ENCODE measurements at places on chromosomes 6 and 20.

GRCh38 chr6:135909737-135910387 lies 58.4 kb downstream of the PDE7B start:
- no peak for DNase-seq

DNA sequence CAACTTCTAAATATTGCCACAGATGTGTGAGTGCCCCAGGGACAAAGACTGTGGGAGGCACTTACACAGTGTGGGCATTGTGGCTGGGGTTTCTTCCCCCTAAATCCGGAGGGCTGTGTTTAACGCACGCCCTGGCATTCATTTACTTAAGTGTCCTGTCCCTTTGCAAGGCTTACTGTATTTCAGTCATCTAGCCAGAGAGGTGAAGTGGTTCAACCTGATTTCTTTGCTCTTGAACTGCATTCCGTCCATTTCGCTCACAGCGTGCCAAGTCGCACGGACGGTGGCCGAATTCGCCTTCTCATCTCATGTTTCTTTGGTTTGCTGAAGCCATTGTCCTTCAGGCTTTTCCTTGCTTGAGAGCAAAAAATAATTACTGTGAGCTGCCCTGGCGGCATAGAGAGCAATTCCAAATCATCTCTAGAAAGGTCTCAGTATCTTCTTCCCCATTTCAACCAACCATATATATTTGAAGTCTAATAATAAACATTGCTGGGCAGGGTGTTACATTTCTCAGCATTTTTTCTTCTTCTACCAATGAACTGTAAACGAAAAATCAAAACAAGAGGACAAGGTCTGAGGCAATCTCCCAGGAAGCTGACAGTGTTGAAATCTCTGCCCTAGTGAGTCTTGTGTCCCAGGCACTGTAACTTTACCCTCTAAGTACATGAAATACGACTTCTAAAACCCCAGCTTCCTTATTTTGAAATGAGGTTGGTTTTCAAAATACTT lies 16.9 kb downstream of the SYTL3 start:
- DNase-seq: no peak

- peak; percentile 70 for DNase-seq
Measured at GRCh38 chr20:38685853-38686473, 38.3 kb upstream of the SLC32A1 start.

DNA sequence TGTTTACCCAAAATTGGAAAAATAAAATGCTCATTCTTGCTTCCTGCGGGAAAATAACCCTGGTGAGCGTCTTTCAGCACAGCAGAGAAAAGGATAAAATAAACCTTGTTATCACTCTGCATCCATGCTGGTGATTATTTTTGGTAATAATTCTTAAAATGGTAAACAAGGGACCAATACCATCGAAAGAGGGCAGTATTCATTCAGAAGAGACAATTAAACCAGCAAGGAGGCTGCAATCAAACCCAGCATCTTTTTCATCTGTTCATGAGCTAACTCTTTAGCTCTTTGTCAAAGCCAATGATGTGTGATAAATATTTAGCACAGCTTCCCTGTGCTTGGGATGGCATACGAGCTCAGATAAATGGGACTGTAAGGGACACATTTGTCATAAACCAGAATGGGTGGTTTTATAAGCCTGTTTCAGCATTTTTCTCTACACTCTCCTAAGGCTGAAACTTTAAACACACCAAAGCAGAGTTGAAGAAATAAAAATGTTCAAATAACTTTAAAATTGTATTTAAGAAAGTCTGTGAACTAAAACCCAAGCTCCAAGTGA lies 34.4 kb downstream of the CDH26 start:
- no peak for DNase-seq

GRCh38 chr6:101302593-101302992 lies 90.9 kb upstream of the GRIK2 start:
- DNase-seq: no peak

- DNase-seq: no peak
Measured at GRCh38 chr20:38982291-38982690, 20.1 kb downstream of the DHX35 start.

DNA sequence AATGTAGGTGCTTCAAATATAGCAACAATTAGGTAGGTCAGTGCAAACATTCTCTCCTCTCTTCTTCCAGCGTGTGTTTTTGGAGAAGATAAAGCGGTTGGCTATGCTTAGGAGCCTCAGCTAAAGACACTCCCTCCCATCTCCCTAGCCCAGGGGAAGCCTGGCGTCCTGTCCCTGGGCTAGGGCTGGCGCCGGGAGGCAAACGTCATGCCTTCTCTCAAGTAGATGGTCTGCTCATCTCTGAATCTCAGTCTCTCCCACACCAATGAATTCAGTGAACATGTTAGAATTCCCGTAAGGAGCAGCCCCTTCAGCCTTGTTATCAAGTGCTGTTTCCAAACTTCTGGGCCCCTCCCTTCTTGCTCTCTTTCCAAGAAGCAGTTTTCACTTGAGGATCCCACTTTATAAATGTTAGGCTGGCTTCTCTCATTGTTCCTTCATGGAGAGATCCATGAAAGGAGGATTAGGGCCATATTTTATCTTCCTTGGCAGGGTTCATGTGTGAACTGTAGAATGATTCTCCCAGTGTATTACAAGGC lies 142.8 kb downstream of the CLIC5 start:
- DNase-seq: no peak

GRCh38 chr6:149132336-149132735 lies 185.2 kb upstream of the TAB2 start:
- DNase-seq: no peak

- DNase-seq: no peak
Measured at GRCh38 chr6:151442371-151442770, 9.6 kb downstream of the RMND1 start.

GRCh38 chr6:53906103-53906502 lies 111.3 kb downstream of the LRRC1 start:
- DNase-seq: no peak

DNA sequence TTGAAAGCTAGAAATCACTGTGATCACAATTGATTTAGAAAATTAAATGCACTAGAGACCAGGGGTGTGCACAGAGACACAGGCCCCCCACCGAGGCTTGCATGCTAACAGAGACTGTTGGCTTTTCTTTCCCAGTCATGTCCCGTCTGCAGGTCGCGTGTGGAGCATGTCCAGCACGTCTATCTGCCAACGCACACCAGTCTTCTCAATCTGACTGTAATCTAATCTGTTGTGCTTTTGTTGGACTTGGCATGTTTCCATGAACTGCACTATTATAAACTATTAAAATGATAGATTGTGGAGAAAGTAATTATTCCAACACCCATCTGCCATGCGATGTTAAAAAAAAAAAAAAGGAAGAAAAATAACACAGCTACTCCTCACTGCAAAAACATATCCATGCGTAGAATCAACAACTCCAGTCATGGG lies 17.7 kb downstream of the MYLIP start:
- DNase-seq: no peak

DNA sequence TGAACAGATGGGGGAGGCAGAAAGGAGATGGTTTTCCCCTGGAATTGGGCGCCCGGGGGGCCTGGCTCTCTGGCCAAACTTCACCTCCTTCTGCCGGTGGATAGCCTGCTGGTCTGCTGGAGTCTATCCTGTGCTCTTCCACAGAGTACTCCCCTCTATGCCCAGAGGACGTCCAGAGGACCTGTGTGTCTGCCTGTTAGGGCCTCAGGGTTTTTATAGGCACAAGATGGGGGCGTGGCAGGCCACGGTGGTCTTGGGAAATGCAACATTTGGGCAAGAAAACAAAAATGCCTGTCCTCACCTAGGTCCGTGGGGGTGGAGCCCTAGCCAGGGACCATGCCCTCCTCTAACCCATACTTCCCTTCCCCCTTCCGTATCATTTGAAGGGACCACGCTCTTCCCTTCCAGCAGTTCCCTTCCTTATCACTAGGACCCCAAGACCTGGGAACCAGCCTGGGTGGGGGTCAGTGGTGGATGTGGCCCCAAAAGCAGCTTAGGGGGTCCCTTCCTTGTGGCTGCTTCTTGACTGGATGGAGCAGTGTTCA lies 53.6 kb upstream of the ZNF337 start:
- DNase-seq: no peak

GRCh38 chr20:40562031-40562430 lies 127.0 kb downstream of the MAFB start:
- no peak for DNase-seq

DNA sequence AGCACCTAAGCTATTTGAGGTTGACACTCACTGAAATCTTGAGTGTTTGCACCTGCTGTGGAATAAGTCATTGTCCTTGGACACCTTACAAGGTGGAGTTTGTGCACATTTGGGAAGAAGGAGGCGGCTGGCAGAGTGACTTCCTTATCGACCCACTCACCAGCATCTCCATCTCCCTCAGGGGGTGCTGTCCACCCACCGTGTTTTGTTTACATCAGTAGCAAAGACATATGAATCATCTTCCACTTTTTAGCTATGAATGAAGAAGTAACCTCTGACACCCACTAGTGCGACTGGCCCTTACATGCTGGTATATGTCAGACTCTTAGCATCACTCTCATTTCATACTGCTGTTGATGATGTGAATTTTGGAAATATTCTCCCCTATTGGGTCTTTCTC lies 119.5 kb upstream of the SGK1 start:
- no peak for DNase-seq

DNA sequence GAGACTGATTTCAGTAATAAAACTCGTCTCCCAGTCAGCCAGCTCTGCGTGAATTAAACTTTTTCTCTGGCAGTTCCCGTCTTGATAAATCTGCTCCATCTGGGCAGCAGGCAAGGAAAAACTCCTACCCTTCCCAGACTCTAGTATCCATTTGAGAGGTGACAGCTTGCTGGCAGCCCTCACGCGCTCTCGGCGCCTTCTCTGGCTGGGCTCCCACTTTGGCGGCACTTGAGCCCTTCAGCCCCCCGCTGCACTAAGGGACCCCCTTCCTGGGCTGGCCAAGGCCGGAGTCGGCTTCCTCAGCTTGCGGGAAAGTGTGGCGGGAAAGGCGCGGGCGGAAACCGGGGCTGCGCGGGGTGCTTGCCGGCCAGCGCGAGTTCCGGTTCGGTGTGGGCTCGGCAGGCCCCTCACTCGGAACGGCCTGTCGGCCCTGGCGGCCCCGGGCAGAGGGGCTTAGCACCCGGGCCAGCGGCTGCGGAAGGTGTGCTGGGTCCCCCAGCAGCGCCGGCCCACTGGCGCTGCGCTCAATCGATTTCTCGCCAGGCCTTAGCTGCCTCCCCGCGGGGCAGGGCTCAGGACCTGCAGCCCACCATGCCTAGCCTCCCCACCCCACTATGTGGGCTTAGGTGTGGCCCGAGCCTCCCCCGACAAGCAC lies 21.8 kb upstream of the GMPR start:
- DNase-seq: peak; percentile 68

DNA sequence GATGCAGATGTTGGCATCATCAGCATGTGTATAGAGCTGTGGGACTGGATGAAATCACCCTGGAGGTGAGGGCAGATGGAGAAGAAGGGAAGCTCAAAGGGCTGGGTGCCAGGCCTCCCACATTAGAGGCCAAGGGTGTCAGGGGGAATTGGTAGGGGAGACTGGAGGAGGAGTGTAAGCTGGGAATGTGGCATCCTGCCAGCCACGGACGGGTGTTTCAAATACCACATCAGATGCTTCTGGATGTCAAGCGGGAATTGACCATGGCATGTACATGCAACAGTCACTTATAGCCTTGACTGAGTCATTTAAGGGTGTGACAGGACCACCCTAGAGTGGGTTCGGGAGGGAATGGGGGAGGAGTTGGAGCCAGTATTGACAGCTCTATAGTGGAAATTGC lies 9.6 kb downstream of the ERGIC3 start:
- peak; percentile 50 for DNase-seq

- no peak for DNase-seq
Measured at GRCh38 chr20:34578521-34578920, 20.0 kb downstream of the MAP1LC3A start.

DNA sequence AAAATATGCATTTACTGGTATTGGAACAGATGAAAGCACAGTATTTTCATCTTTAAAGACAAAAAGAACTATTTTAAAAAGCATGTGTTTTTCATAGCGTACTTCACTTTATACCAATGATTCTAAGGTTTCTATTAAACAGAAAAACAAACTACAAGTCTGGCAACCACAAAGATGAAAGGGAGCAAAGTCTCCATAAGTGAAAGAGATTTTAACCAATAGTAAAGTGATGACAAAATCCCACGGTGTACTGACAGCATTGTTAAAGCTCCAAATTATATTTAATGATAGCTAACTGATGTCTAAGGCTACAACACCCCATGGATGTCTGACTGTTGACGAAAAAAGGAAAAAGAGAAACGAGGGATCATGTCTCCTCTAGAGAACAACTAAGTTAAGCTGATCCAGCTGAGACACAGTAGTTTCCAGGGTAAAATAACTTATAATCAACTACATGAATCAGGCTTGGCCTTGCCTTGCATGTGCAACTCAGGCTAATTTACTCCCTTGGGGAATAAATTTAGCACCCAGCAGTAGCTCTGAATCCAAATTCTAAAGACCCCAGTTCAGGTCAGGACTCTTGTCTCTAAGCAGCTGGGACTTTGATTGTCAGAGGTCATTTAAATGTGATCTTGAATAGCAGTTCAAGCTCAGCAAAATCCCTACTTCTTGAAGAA lies 56.0 kb upstream of the TAB2 start:
- no peak for DNase-seq

DNA sequence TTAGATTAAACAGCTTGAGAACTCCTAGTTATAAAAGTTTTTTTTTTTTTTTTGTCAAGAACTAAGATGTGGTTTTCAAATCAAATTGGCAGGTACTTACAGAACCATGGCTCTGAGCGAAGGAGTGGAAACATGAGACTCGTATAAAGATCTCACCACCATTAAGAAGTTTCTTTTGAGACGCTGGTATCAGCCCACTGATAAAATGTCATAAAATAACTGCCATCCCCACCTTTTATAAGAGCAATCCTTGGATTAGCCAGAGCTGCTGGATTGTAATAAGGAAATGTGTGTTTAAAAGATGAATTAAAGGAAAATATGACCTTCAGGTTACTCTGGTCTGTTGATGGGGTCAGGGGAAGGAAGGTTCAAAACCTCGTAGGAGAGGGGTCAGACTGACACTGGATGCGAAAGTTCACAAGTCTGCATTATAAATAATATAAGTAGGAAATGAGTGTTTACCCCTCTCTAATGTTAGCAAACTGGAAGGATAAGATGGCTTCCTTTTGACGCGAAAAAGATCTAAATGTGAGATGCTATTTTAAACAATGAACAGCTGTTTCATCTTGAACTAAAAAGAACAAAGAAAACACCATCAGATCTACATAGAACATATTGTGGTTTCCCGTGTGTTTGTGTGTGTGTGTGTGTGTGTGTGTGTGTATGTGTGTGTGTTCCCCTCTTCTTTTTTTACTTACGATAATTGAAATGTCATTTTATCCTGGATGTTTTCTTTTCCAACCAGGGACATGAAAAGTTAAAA lies 386.8 kb upstream of the JAG1 start:
- DNase-seq: no peak

DNA sequence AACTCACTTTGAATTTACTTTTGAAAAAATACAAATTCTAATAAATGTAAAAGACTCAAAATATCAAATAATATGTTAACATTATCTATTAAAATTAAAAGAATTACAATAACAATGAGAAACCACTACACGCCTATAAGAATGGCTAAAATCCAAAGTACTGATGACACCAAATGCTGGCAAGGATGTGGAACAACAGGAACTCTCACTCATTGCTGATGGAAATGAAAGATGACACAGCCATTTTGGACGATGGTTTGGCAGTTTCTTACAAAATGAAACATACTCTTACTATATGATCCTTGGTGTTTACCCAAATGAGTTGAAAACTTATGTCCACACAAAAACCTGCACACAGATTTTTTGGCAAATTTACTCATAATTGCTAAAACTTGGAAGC lies 15.6 kb upstream of the STX11 start:
- no peak for DNase-seq

GRCh38 chr6:5090603-5091002 lies 5.5 kb downstream of the PPP1R3G start:
- no peak for DNase-seq
